H7 (cell line): ENCODE measurements at places on chromosomes 7 and 10.

GRCh38 chr10:77207828-77208185 is 429.8 kb downstream of the KCNMA1 start:
- no peak for DNase-seq

- no peak for DNase-seq
These were observed 244.8 kb downstream of the PRKG1 start for GRCh38 chr10:51319173-51319435.

DNA sequence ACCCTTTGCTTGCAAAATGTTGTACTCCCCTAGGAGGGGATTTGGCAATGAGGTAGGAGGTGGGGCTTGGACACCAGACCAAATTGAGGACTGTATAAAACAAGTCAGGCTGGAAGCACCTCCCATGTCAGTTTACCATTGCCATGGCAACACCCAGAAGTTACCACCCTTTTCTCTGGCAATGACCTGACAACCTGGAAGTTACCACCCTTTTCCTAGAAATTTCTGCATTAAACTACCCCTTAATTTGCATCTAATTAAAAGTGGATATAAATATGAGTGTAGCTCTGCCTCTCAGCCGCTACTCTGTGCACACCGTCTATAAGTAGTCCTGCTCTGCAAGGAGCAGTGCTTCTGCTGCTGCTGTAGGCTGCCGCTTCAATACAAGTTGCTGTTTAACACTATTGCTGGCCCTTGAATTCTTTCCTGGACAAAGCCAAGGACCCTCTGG is 7.8 kb upstream of the BLNK start:
- DNase-seq, result no peak

DNA sequence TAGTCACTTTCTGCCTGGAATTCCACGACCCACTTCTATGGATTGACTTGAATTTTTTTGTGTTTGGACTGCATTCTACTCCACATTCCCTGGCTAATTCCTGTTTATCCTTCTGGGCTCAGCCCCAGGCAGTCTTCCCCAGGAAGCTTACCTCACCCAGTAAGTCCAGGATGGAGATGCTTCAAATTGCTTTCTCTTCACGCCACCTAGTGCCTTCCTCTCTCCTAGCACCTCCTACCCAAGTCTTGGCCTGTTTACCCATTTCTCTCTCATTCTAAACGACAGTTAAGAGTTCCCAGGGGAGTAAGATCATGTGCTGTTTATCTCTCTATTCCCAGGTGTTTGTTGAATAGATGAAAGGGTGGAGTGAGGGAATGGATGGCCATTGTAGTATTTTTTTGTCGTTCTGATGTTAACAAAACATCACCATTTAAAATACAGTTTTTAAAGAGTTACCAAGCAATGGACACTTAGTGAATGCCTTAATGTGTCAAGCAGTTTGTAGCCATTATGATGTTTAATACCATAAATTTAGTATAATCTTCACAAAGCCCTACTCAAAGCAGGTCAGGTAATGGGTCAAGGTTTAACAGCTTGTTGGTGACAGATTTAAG is 45.5 kb upstream of the TARP start:
- peak; percentile 79 for DNase-seq

GRCh38 chr7:157825325-157825724 is 488.5 kb downstream of the DNAJB6 start:
- DNase-seq, result no peak

DNA sequence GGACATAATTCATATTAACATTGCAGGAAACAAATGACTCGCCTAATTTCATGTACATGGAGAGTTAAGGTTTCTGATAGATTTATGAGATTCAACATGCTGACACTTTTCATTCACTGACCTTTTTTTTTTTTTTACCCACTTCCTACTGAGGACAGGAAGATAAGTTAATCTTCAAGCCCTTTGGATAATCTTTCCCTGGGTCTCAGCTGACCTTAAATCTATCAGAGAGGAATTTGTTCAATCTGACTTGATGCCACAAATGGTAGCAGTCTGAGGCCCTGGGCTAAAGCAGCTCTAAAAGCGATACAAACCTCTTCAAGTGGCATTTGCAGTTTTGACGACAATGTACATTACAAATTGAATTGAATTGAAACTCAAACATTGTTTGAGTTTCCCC is 493.3 kb upstream of the SORCS1 start:
- no peak for DNase-seq

DNA sequence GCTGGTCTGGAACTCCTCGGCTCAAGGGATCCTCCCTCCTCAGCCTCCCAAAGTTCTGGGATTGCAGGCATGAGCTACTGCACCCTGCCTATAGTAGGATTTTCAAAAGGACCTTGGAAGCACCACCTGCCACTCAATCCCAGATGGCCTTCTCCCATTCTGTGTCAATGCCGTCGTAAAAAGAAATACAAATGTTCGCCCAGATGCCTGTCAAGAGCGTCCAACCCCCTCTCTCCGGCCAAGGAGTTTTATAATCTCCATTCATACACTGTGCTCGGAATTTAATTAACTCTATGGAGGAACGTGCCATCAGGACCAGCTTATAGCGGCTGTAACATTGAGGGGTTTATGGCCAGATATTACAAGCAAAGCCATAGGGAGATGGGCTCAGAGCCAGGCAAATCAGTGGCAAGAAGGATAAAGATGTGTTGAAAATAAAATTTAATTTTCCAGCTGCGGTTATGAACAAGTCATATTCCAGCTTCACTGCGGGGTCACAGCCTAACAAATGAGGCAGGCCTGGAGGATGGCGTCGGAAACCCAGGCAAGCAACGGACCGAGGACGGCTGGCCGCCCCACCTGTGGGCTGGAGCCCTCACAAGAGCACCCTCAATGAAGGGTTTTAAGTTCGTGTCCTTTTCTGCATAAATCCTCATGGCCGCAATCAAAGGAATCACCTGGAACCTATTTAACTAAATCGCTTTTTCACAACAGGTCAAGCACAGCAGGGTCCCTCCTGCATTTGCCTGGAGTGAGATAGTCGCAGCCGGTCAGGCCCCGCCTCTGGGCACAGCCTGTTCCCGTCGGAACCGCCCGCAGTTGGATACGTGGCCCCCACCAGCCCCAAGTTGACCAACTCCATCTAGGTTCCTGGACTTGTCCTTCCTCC is 374.5 kb upstream of the FOXK1 start:
- peak; percentile 83 for DNase-seq

GRCh38 chr7:135240441-135240840 is 6.8 kb downstream of the STRA8 start:
- no peak for DNase-seq

DNA sequence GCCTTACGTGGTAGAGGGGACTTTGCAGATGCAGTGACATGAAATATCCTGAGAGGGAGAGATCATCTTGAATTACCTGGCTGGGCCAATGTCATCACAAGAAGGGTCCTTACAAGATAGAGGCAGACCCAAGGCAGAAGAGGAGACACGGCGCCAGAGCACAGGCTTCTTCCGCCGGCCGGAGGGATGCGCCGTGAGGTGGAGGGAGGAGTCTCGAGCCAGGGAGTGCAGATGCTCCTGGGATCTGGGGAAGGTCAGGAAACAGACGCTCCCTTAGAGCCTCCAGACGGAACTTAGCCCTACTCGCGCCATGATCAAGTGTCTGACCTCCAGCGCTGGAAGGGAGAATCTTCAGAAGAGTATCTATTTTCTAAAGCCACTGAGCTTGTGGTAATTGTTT is 304.8 kb downstream of the GLRX3 start:
- no peak for DNase-seq

- no peak for DNase-seq
These were observed 215.5 kb downstream of the AUTS2 start for GRCh38 chr7:69813637-69814240.

- DNase-seq, result no peak
These were observed 236.6 kb upstream of the MKLN1 start for GRCh38 chr7:131090886-131091692.

- DNase-seq, result no peak
These were observed 185.7 kb downstream of the TAX1BP1 start for GRCh38 chr7:27925573-27926201.

GRCh38 chr10:110460111-110460809 is 37.4 kb upstream of the DUSP5 start:
- DNase-seq, result no peak

DNA sequence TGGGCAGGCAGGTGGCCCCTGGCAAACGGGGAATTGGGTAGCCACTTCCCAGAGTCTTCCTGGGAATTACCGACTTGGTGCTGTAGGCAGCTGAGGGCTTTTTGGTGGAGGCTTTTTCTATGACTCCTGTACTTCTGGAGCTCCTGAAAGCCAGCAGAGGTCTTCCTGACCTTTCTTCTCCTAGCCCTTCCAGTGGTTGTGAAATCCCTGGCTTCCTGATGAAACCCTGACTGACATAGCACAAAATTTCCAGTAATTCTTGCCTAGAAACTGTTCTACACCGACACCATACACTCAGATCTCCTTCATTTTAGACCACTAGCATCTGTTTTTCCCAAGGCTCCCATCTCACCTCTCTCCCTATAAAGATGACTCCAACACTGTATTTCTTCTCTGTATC is 120.2 kb downstream of the STRA8 start:
- no peak for DNase-seq

- DNase-seq, result peak; percentile 18
These were observed 25.7 kb upstream of the GRB10 start for GRCh38 chr7:50808282-50808888.

DNA sequence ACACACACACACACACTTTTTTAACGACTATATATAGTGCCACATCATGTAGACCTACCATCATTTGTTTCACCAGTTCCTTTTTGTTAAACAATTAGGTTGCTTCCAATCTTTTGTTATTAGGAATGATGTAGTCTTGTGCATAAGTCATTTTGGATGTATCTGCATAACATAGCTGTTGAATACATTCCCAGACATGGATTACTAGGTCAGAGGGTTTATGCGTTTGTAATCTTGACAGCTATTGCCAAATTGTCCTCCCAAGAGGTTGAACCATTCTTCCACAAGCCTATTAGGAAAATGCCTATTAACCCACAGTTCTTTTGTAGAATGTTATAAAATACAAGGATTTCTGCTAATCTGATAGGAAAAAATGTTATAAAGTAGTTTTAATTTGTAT is 87.3 kb downstream of the PALS2 start:
- no peak for DNase-seq

DNA sequence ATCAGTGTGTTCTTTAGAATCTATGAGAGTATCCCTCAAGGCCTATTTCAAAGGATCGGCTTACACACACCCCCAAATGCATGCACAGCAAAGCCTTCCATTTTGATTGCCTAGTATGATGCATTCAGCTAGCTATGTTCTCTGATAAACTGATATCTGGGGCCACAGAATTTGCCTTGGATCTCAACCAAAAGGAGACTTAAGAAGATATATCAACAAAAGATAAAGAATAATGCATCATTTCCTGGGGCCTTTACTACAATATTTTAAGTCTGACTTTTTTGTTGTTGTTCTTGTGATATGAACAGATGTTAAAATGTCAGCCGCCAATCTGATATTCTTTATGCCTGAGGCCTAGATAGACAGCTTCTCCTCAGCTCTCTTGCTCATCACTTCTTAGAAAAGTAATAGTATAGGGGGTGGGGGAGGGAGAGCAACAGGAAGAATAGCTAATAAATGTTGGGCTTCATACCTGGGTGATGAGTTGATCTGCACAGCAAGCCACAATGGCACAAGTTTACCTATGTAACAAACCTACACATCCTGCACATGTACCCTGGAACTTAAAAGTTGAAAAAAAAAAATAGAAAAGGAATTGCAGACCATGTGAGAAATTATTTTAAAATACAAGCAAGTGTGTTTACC is 792.9 kb upstream of the GHITM start:
- no peak for DNase-seq

- DNase-seq, result no peak
These were observed 186.6 kb downstream of the DPY19L1 start for GRCh38 chr7:34850681-34851080.

DNA sequence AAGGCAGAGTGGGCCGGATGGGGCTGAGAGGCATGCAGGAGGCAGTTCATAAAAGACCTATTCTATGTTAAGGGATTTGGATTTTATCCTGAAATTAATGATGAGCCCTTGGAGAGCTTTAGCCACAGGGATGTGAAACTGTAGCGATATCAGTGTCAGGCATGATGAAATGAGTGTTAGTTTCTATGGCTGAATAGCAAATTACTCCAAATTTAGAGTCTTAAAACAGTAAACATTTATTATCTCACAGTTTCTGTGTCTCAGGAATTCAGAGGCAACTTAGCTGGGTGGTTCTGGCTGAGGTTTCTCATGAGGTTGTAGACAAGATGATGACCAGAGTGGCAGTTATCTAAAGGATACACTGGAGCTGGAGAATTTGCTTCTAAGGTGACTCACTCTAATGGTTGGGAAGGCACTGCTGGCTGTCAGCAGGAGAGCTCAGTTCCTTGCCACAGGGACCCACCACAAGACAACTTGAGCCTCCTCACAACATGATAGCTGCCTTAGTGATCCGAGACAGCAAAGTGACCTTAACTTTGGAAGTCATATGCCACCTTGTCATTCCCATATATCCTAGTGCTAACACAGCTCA is 36.7 kb upstream of the SFTPD start:
- no peak for DNase-seq

- peak; percentile 13 for DNase-seq
These were observed 225.4 kb upstream of the ZWINT start for GRCh38 chr10:56586461-56586891.

DNA sequence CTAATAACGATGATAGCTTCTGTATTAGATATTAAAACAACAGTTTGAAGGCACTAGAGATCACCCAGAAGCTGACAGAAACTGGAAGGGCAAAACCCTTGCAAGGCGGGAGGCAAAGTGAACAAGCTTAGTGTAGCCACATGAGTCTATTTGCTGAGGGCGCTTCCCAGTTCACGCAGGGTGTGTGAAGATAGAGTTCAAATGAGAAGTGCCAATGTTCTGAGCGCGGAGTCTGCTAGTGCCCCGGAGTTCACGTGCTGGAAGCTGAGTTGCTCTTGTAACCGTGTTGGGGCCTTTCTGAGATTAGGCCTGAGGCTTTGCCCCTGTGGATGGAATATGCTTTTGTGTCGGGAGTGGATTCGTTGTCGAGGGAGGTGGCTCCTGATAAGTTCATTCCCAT is 16.6 kb upstream of the GTPBP4 start:
- no peak for DNase-seq

GRCh38 chr10:43903451-43903850 is 254.8 kb upstream of the ZNF32 start:
- DNase-seq, result no peak

DNA sequence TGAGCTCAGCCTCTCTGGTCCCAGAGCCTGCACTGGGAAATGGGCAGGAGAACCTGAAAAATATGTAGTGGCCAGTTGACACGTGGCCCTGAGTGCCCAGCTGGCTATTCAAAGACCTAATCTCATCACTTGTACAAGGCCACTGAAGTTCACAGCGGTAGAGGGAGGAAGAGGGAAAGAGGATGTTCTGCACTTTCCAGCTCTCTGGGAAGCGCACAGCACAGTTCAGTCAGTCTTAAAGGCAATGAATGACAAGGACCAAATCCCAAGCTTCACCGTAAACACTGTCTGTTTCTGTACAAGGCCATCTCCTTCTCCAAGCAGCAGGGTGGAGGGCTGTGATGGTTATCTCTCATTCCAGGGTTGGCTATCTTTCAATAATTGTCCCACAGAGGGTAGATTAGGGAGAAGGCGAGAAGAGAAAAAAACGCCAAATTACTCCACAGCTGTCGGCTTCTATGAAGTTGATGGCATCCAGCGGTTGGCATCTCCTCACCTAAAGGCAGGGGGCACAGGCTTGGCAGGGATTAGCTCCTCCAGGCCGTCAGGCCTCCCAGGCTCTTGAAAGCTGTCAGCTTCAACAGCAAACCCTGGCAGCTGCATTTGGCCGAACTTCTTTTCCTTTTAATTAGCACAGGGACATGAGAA is 10.6 kb downstream of the SFMBT2 start:
- no peak for DNase-seq

- DNase-seq, result peak; percentile 2
These were observed 101.0 kb upstream of the AGR3 start for GRCh38 chr7:16982640-16983350.

GRCh38 chr7:77710861-77711260 is 14.6 kb downstream of the RSBN1L start:
- no peak for DNase-seq
